ENCODE measurements at places on chromosomes 2 and 18. TPM values are rescaled to one million over a fixed set of nuclear protein-coding genes. Genes with fewer than 3 reads are reported as not detected.

DNA sequence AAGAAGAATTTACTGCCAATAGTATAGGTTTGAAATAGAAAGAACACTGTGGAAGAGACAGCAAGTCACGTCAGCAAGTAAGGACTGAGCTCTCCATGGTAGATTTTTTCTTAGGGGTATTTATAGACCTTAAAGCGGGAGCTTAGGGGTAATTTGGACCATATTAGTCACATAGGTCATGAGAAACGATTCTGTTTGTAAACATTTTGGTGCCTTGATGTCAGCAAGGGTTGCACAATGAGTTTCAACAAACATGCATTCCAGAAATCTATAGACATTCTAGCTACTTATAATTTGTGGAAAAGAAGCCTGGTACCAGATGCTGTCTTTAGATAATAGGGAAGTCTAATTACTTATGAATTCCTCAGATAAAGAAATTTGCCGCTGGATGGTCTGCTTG lies 624.7 kb downstream of the TDRD15 start:
- DNase-seq = no peak
- H3K27me3 ChIP-seq = peaks cover 3% of the 10 kb centered on the region
- H3K27ac ChIP-seq = no peak overlapping the region

The PSD4 gene
- total RNA-seq = 38.8 TPM

- no peaks in the 10 kb centered on the region for H3K4me1 ChIP-seq
- DNase-seq = no peak
- no peaks in the 10 kb centered on the region for H3K27me3 ChIP-seq
- H3K36me3 ChIP-seq = no peaks in the 10 kb centered on the region
- no peak overlapping the region for H3K4me3 ChIP-seq
Measured at GRCh38 chr18:62453864-62454263, 69.0 kb upstream of the ZCCHC2 start.

The G6PC2 gene
- 2.8 TPM for total RNA-seq

The KCTD1 gene
- 163 TPM for total RNA-seq

The EVA1A gene
- 10.8 TPM for total RNA-seq

DNA sequence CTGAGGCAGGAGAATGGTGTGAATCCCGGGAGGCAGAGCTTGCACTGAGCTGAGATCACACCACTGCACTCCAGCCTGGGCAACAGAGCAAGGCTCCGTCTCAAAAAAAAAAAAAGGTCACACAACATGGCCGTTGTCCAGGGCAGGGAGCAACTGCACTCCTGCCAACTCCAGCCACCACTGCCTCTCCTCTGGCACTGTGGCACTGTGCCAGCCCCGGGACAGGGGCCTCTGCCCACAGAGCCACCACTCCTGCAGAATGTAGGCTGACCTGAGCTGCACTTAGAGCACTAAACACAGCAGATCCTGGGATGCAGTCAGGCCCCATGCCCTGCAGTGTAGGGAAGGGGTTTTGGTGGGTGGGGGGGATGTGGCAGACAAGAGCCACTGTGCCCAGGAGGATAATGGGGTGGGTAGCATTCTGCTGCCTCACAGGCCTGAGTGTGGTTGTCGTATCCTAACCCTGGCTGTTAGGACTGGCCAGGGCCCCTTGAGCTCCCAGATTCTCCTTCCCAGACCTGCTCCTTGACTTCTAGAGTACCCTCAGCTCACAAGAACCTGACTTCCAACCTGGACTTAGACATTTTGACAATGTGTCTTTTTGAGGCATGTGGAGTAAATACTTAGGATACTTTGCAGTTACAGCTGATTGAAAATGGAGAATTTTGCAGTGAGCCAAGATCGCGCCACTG lies 69.4 kb upstream of the SH3RF3 start:
- no peaks in the 10 kb centered on the region for H3K36me3 ChIP-seq
- H3K4me1 ChIP-seq = peaks cover 19% of the 10 kb centered on the region
- H3K4me3 ChIP-seq = no peak overlapping the region
- H3K27ac ChIP-seq = no peak overlapping the region
- H3K27me3 ChIP-seq = no peaks in the 10 kb centered on the region

The ZNF385B gene
- 1.1 TPM for total RNA-seq

All from type B pancreatic cell (in vitro differentiated cells).